ENCODE measurements at places on chromosomes 11 and 22. TPM values are rescaled to one million over a fixed set of nuclear protein-coding genes. Genes with fewer than 3 reads are reported as not detected.

The OR5AL1 gene
- not detected for total RNA-seq

The TMEM223 gene
- total RNA-seq: 16.2 TPM

The C22orf31 gene
- total RNA-seq: not detected

The PTGDR2 gene
- 0.09 TPM for total RNA-seq

The APLNR gene
- not detected for total RNA-seq

Measured in A549 treated with ZK216348 at 1 μM for 4 hours (cell line).